Thyroid gland (tissue), 4 donors: ENCODE measurements at places on chromosomes 11 and 22. TPM values are rescaled to one million over a fixed set of nuclear protein-coding genes. Genes with fewer than 3 reads are reported as not detected.

- peak; percentile 8 for DNase-seq
Observed at GRCh38 chr11:70247710-70248072, 22.8 kb upstream of the PPFIA1 start.

GRCh38 chr11:46952553-46952952, 16.0 kb downstream of the CSTPP1 start:
- no peak for DNase-seq

DNA sequence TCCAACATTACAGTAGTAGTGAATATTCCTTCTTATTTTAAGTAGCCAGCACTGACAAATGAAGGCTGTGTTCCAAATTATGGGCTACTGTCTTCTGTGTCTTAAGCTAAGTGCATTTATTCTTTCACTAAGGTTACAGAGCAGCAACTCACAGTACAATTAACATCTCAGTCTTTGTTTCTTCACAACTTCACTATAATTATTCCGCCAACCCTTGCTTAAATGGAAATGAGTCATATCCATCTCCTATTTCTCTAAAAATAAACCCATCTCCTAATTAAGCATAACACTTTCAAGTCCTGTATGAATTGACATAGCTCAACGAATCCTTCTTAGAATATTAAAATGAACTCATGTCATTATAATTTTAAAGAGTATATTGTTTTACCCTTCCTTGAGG, 6.7 kb downstream of the ETS1 start:
- no peak for DNase-seq

The P2RX6 gene
- not detected for total RNA-seq

DNA sequence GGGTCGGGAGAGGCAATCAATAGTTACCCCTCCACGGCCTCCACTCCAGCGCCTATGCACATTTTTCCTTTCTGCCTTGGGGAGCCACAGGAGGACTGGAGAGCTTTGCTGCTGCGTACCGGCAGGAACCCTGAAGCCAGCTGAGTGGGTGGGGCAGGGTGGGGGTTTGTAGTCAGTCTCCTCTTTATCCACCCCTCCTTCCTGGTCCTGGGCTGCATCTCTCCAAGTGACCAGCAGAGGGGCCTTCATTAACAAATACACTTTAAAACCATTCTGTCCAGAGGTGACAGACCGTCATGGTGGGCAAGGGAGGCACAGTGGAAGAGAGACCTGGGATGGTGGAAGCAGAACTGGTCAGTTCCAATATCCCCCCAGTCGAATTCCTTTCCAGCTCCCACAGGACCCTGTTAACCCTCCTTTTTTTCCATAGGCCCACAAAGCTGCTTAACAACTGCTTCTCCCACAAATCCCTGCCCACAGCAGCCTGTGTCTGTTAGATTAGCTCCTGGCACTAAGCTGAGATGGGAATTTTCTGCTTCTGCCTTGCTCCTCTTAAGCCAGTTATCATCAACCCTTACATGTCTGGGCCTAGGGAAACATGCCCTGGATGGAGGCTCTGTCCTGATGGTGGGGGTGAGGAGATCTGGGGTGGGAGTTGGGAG, 3.9 kb upstream of the ABCG4 start:
- peak; percentile 73 for DNase-seq

- DNase-seq, result no peak
Observed at GRCh38 chr11:81870815-81871214, 862.8 kb downstream of the FAM181B start.

- no peak for DNase-seq
Observed at GRCh38 chr11:17298302-17298701, 21.8 kb downstream of the NUCB2 start.

GRCh38 chr11:125724125-125724524, 22.0 kb upstream of the PATE1 start:
- no peak for DNase-seq

- no peak for DNase-seq
Observed at GRCh38 chr11:49424136-49424535, 215.7 kb upstream of the FOLH1 start.

The THRSP gene
- total RNA-seq, result 7.2 TPM

- DNase-seq, result no peak
Observed at GRCh38 chr11:60756307-60757032, at the start of gene MS4A15. MS4A15 (plus strand) TSS chr11:60756867; CDS start chr11:60763734, 6,867 bp downstream.

DNA sequence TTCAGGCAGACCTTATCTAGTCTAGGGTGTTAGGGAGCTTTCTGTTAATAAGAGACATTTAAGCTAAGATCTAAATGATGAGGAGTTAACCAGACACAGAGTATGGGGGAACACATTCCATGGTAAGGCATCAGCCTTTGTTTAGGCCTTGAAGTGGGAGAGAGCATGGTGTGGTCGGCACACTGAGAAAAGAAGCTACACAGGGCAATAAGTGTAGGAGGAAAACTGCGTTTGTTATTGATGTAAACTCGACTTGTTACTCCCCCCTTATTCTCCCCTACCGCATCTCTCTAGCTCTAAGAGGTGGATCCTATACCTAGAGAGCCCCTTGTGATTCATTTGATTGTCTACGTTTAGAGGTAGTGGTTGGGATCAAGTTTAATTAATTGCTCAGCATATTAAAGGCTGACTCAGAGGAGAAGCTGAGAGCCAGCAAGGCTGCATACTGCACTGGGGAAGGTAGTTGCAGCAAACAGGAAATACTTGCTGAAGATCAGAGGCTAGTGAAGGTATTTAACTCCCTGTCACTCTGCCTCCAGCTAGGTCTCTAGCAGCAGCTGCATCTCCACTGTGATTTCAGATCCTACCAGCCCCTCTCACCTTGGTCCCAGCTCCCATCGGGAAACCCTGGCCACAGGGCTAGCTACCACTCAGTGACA, 86.8 kb upstream of the TEAD1 start:
- DNase-seq, result no peak

The CD6 gene
- total RNA-seq, result 0.67 TPM

The MOGAT2 gene
- total RNA-seq, result not detected

The ASCL2 gene
- total RNA-seq, result 0.46 TPM

The CLNS1A gene
- 99.6 TPM for total RNA-seq

The PRR33 gene
- not detected for total RNA-seq

The ZNF280B gene
- 3.1 TPM for total RNA-seq

The NRGN gene
- 0.40 TPM for total RNA-seq

The SLC17A6 gene
- total RNA-seq, result not detected
